ENCODE measurements at places on chromosomes 2 and 18.

GRCh38 chr2:128306081-128306930, 12.4 kb downstream of the HS6ST1 start:
- DNase-seq, result no peak

DNA sequence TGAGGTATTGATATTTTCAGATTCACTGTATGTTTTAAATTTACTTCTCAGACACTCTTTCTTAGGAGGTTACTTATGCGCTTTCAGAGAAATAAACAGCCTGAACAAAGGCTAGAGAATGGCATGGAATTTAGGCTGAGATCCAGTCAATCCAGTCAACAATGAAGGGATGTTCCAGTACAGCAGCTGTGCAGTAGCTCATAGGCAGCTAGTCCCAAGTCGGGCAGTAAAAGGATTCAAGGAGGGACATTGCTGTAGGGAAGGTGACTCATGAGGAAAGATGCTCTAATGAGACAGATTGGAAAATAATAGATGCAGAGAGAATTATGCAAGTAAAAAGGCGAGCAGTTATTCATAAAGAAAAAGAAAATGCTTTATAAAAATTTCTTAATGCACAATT, 397.9 kb upstream of the RGPD4 start:
- DNase-seq, result no peak

GRCh38 chr2:151306621-151307020, 17.2 kb upstream of the NMI start:
- DNase-seq, result no peak

- peak; percentile 19 for DNase-seq
These were observed 98.3 kb downstream of the PIK3C3 start for GRCh38 chr18:42053188-42053781.

- DNase-seq, result no peak
These were observed 118.5 kb downstream of the MYCN start for GRCh38 chr2:16058747-16059358.

Measured in activated gamma-delta T cell treated with anti-CD3 and anti-CD28 coated beads, Interleukin-2, amount 50 U/mL, for 16 hours (primary cell).